ENCODE measurements at places on chromosomes 6 and 20.

DNA sequence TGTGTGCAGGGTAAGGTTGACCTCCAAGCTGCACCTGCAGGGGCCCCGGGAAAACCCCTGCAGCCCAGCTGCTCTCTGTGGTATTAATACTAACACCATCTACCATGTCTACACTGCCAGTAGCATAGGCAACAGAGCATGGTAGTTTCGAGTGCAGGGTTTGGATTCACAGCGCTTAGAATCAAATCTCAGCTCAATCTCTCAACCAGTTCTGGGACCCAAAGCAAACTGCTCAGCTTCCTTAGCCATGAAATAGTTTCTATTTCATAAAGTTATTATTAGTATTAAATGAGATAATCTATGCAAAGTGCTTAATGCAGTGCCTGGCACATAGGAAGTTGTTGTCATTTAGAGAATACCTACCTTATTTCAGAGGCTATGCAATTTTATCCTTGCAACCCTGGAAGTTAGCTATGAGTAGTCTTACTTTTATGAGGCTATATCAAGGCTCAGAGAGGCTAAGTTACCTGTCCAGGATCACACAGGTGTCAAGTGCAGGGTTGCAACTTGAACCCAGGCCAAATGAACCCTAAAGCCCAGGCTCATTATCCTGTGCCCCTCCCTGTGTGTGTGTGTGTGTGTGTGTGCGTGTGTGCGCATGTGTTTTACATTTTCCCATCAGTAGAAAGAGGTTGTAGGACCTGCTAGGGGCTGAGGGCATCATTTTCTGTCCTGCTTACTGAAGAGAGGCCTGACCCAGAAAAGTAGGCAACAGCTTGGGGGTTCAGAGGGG, 27.6 kb upstream of the MRPS18A start:
- H3K36me3 ChIP-seq = no peaks in the 10 kb centered on the region
- no peak for DNase-seq
- peaks cover 6% of the 10 kb centered on the region for H3K4me1 ChIP-seq
- no peak overlapping the region for H3K4me3 ChIP-seq
- H3K27me3 ChIP-seq = no peaks in the 10 kb centered on the region

DNA sequence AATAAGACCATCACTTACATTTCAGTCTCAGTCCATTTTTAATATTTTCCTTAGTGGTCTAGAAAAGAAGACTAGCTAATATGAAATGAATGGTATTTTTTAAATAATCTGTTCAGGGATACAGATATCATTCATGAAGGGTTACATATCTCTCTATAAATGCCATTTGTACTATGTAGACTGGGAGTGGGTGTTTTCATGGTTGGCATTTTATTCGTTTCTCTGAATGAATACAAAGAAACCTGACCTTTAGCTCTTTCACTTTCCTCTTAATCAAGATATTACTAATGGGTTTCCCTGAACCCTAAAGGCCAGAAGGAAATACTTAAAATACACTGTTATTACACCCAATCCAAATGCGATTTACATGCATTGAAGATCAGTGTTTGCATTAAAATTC, 788.9 kb downstream of the TBC1D32 start:
- no peaks in the 10 kb centered on the region for H3K4me1 ChIP-seq
- H3K27me3 ChIP-seq = no peaks in the 10 kb centered on the region
- H3K36me3 ChIP-seq = no peaks in the 10 kb centered on the region

DNA sequence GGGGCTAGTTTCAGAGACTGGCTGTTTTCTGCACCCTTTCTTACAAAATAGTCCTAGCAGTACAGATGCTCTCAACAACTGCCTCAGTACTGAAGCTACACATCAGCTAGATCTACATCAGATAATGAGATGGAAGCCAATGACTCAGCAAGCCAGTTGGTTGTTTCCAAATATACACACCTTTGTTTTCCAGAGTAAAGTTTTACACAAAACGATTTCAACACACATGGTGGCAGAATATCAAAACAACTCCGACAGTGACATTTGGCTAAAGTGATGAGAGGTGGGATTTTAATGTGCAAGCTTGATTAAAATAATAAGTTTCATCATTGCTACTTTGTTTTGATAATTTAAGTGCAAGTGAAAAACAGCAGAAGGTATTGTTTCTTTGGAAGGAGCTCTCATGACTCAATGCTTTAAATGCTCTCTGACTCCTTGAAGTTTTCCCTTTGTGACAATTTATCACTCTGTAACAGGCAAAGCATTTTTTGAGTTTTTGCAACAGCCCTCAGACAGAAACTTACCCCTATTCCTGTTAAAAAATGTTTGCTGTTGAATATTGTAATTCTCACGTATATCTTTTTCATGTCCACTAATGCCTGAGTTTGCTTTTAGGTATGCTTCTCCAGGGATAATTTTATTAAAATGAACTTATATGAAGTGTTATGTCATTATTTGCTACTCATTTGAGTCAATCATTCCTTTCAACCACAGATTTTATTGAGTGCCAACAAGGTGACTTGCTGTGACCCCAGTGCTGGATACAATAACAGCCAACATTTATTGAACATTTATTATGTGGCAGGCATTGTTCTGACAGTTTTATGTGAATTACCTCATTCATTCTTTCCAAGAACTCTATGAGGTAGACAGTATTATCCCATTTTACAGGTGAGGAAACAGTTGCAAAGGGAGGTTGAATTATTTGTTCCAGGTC, 882.0 kb downstream of the TFAP2A start:
- no peaks in the 10 kb centered on the region for H3K4me1 ChIP-seq
- H3K4me3 ChIP-seq = no peak overlapping the region
- DNase-seq = no peak

DNA sequence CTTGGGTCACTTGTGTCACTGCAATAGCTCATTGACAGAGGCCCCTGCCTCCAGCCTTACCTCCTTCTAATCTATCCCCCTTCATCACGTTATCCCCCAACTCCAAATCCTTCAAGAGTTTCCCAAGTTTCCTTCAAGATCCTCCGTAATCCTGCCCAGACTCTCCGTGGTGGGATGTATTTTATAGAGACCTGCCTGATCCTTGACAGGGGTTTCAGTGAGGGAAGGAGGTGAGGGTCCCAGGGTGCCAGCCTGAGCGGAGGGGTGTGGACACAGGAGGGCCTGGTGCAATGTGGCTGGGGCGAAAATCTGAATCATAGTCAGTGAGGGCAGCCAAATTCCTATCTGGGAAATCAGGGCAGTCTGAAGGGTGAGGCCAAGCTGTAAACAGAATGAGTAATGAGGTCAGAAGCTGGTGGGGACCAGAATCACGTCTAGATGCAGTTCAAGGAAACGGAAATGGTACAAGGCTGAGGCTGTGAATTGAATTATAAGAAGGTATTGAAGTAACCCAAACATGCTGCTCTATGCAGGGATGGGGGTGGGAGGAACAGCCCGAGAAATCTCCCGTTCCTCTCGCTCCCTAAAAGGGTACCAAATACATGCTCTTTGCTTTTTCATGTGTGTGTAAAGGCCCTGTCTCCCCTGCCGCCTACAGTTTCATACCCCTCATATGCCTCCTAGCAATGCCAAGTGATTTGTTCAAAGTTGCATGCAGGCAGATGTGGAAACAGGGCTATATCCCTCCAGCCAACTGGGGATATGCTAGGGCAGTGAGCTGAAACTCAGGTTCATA, 35.4 kb upstream of the PIM1 start:
- peaks cover 45% of the 10 kb centered on the region for H3K4me1 ChIP-seq
- peak; percentile 93 for DNase-seq
- H3K27ac ChIP-seq = peak overlapping the region; percentile 2
- no peaks in the 10 kb centered on the region for H3K27me3 ChIP-seq
- no peaks in the 10 kb centered on the region for H3K36me3 ChIP-seq
- no peak overlapping the region for H3K4me3 ChIP-seq

DNA sequence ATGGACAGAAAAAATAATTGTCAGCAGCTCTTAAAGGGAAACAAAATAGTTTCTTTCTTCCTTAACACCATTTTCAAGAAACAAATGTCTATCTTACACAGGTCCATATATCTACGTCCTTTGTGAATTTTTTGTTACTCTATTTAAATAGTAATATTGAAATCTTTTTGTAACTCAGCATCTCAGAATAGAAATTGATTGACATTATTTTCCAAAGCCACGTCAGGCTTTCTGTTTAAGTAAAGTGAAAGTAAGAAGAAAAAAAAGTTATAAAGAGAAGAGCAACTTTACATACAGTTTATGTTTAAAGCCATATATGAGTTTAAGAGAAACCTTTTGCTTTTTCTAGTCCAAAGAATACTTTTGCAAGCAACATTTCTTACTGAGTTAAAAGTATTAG, 402.9 kb upstream of the SOX4 start:
- no peaks in the 10 kb centered on the region for H3K27me3 ChIP-seq
- H3K4me3 ChIP-seq = no peak overlapping the region
- H3K4me1 ChIP-seq = no peaks in the 10 kb centered on the region
- H3K27ac ChIP-seq = no peak overlapping the region

DNA sequence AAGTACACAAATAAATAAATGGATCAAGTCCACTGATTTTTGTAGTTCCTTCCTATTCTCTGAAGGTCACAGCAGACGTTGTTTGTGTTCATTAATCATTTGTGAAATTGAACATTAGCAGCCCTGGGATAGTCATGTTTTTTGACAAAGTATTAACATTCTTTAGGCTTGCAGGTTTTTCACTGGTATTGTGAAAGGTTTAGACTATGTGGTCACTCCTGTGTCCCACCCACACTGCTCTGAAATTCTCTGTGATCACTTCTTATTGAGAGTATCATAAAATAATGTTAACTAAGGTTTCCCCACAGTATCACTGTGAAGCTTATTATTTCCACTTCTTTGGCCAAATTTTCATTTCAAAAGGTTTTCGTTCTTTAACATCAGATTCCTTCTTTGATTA, 3.5 kb downstream of the FAM83B start:
- no peaks in the 10 kb centered on the region for H3K36me3 ChIP-seq
- no peak for DNase-seq
- no peak overlapping the region for H3K27ac ChIP-seq
- H3K4me1 ChIP-seq = no peaks in the 10 kb centered on the region
- no peak overlapping the region for H3K4me3 ChIP-seq
- peaks cover 37% of the 10 kb centered on the region for H3K27me3 ChIP-seq

- no peaks in the 10 kb centered on the region for H3K27me3 ChIP-seq
- DNase-seq = no peak
- peaks cover 7% of the 10 kb centered on the region for H3K4me1 ChIP-seq
Measured at GRCh38 chr20:59148701-59149493, 14.7 kb upstream of the ZNF831 start.

GRCh38 chr6:13397359-13398068, 69.2 kb upstream of the TBC1D7 start:
- H3K4me3 ChIP-seq = no peak overlapping the region
- no peaks in the 10 kb centered on the region for H3K27me3 ChIP-seq
- no peaks in the 10 kb centered on the region for H3K36me3 ChIP-seq
- H3K27ac ChIP-seq = peak overlapping the region; percentile 33

GRCh38 chr6:151494936-151495320, 1.1 kb downstream of the CCDC170 start:
- H3K27me3 ChIP-seq = peaks cover 56% of the 10 kb centered on the region
- H3K27ac ChIP-seq = no peak overlapping the region
- H3K4me1 ChIP-seq = no peaks in the 10 kb centered on the region

DNA sequence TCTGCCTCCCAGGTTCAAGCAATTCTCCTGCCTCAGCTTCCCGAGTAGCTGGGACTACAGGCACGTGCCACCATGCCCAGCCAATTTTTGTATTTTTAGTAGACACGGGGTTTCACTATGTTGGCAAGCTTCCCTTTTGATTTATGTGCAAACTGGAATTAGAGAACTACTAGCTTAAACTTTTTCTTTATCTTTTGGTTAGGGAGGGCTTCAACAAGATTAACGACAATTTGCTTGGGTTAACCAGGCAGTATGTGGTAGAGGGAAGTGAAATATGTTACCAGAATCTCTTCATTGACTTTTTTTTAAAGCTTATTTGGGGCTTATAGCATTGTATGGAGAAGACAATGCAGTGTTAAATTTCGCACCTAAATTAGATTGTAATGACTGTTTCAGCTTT, 9.0 kb downstream of the MYO6 start:
- no peak for DNase-seq
- no peaks in the 10 kb centered on the region for H3K27me3 ChIP-seq
- H3K27ac ChIP-seq = no peak overlapping the region
- H3K4me3 ChIP-seq = no peak overlapping the region
- H3K4me1 ChIP-seq = no peaks in the 10 kb centered on the region

GRCh38 chr20:57802765-57803507, 93.1 kb upstream of the PMEPA1 start:
- no peak overlapping the region for H3K4me3 ChIP-seq
- H3K36me3 ChIP-seq = no peaks in the 10 kb centered on the region
- H3K27ac ChIP-seq = no peak overlapping the region
- no peaks in the 10 kb centered on the region for H3K27me3 ChIP-seq
- no peaks in the 10 kb centered on the region for H3K4me1 ChIP-seq

DNA sequence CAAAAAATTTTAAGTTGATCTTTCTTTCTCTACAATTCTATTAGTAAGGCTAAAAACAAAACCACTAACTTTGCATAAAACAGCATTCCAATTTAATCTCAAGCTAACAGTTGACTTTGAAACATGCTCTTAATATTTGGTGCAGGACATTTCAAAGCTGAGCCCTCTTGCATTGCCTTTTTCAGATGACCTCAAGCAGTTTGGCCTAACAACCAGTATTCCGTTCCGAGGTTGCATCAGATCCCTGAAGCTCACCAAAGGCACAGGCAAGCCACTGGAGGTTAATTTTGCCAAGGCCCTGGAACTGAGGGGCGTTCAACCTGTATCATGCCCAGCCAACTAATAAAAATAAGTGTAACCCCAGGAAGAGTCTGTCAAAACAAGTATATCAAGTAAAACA, 194.0 kb downstream of the ARHGAP18 start:
- no peak for DNase-seq
- H3K36me3 ChIP-seq = peaks cover 6% of the 10 kb centered on the region
- H3K27ac ChIP-seq = no peak overlapping the region
- H3K27me3 ChIP-seq = no peaks in the 10 kb centered on the region

GRCh38 chr6:149031201-149031858, 284.5 kb downstream of the UST start:
- no peaks in the 10 kb centered on the region for H3K36me3 ChIP-seq
- H3K4me3 ChIP-seq = no peak overlapping the region
- H3K4me1 ChIP-seq = peaks cover 4% of the 10 kb centered on the region
- H3K27ac ChIP-seq = no peak overlapping the region

DNA sequence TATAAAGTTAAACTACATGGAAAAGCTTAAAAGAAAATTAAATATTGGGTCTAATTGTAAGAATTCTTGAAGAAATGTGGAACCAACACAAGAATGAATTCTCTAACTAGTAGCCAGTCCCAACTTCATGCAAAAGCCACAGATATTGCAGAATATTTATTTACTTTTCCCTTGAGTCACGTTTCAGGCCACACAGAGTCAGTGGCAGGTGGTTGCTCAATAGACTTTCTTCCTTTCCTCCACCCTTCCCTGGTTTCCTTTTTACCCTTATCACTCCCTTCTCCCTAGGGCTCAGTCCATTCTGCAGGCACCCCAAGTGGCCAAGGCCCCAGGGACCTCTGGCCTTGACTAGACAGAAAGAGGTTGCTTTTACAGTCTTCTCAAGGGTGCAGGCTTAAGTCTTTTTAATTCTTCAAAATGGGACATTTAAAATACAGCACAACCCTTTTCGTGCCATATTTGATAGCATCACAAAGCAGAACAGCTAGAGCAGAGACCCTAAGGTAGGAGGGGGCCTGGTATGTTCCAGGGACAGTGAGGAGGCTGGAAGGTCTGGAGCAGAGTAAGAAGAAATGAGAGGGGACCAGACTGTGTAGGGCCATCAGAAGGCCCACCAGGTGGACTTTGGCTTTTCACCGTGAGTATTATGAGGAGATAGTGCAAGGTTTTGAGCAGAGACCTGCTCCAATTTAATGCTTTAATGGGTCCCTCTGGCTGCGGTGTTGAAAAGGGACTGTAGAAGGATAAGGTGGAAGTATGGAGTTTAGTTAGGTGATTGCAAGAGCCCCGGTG, 65.0 kb downstream of the HDDC2 start:
- no peak overlapping the region for H3K4me3 ChIP-seq
- no peak for DNase-seq
- H3K27ac ChIP-seq = no peak overlapping the region
- peaks cover 7% of the 10 kb centered on the region for H3K4me1 ChIP-seq

Measured in cardiac muscle cell (in vitro differentiated cells and primary cell).